ENCODE measurements at places on chromosomes 4 and X.

- peak; percentile 41 for DNase-seq
Observed at GRCh38 chr4:22237155-22237751, 278.6 kb downstream of the ADGRA3 start.

DNA sequence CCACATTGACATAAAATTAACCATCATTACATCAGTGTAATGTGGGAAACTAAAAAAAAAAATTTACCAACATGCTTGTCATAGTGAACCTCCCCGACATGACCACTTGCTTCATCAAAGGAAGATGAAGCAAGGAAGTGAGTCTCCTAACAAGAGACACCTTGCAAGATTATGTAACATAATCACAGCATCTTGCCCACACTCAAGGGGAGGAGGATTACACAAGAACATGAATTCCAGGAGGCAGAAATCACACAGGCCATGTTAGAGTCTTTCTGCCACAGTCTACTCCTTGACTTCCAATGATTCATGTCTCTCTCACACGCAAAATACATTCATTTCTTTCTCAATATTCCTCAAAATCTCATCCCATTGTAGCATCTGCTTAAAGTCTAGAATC is 93.3 kb downstream of the AKAP4 start:
- DNase-seq = no peak

GRCh38 chrX:71178908-71179307 is 34.3 kb downstream of the NLGN3 start:
- peak; percentile 19 for DNase-seq

- DNase-seq = no peak
Observed at GRCh38 chr4:81019006-81019405, 11.5 kb upstream of the BMP3 start.

DNA sequence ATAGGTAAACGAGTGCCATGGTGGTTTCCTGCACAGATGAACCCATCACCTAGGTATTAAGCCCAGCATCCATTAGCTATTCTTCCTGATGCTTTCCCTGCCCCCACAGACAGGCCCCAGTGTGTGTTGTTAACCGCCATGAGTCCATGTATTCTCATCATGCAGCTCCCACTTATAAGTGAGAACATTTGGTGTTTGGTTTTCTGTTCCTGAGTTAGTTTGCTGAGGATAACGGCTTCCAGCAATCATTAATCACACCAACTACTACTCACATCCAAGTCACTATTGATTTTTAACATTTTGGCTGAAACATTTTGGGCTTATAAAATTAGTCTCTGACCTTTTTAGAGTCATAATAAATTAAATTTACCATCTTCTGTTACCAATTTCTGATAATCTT is 205.3 kb downstream of the SPOCK3 start:
- no peak for DNase-seq

- DNase-seq = no peak
Observed at GRCh38 chr4:6405397-6405706, 67.1 kb downstream of the PPP2R2C start.

DNA sequence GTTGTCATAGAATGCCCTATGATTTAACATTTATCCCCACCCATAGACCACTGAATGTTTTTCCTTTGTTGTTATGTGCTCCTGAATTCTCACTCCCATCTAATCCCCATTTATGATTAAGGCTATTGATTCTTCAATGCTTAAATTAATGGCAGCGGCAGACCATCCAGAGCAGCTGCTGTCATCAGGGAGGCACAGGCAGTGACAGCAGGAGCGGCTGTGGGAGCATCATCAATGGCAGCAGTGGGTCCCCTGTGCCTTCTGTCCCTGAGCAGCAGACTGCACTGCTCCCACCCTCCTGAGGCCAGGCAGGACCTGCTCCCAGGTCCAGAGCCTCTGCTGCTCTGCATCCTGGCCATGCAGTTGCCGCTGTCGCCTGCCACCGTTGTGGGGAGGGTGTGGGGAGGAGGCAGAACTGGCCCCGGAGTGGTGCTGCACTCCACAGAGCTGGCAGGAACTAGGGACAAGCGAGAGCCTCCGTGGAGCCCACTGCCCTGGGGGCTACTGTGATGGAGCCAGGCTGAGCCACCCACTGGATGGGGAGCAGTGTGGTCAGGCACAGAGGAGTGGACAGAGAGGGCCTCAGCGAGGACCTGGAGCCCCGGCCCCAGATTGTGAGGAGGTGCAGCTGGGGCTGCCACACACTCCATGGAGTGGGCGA is 29.0 kb downstream of the NAA11 start:
- DNase-seq = no peak
